ENCODE measurements at places on chromosomes 16 and 17.

DNA sequence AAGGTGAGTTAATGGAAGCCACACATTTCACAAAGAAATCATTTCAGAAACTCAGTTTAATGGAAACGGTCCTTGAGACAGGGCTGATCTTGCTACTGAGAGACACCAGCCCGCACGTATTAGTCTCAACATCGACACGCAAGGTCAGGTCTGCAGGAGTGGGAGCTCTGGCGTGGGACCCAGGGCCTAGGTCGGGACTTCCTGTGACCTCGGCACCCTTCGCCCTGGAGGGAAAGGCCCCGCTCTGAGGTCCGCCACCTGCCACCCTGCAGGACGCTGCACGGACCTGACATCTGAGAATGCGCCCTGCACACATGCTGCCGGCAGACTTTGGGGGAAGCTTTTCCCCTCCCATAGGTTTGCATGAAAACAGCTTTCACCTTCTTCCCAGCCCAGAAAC, 59.7 kb downstream of the LMF1 start:
- DNase-seq, result no peak

DNA sequence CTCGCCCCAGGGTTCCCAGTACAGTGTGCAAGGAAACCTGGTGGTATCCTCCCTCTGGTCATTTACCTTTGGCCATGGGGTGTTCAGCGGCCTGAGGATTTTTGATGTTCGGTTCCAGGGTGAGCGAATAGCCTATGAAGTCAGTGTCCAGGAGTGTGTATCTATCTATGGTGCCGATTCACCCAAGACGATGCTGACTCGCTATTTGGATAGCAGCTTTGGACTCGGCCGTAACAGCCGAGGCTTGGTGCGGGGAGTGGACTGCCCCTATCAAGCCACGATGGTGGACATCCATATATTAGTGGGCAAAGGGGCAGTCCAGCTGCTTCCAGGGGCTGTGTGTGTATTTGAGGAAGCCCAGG, 1.2 kb downstream of the AOC2 start:
- DNase-seq, result no peak

DNA sequence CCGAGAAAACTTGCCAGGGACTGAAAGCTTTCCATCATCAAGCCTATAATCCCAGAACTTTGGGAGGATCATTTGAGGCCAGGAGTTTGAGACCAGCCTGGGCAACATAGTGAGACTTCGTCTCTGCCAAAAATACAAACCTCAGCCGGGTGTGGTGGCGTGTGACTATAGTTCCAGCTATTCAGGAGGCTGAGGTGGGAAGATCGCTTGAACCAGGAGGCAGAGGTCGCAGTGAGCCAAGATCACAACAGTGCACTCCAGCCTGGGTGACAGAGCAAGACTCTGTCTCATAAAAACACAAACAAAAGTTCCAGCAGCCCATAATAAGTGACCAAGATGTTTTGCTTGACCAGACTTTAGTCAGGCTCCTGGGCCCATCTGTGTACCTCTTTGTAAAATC, 1.9 kb downstream of the MEAK7 start:
- no peak for DNase-seq

DNA sequence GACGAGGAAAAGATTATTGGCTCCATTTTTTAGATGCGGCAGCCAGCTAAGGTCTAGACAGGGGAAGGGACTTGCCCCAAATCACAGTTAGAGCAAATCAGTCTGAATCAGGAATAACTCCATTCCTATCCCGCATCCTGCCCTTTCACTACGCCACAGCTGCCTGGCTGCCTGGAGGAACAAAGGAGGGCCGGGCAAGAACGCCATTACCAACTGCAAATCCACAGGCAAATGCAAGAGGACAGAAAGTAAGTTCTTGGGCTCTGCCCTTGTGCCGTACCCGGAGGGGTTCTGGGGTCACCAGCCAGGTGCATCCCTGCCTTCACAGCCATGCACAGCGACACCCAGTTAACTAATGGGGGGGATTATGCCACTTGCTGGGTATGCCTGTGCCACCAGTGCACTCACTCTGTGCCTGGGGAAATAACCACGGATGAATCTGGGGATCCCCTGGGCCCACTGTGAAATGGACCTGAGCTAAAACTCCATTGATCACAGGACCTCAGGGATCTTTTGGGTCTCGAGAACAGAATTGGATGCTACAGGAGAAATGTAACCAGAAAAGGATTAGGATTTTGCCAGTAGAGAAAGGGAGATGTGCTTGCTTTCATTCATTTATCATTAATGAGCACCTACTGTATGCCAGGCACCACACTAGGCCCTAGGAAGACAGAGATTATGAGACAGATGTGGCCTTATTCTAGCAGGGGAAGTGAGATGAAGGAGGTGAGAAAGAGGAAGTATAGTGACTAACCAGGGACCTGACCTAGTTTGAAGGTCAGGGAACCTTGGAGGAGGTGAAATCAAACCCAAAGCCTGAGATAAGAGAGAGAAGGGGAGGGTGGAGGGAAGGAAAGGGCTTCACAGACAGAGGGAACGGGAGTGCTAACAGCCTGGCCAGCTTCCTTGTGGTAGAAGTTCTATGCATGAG, 17.7 kb downstream of the BCL7C start:
- peak; percentile 84 for DNase-seq

DNA sequence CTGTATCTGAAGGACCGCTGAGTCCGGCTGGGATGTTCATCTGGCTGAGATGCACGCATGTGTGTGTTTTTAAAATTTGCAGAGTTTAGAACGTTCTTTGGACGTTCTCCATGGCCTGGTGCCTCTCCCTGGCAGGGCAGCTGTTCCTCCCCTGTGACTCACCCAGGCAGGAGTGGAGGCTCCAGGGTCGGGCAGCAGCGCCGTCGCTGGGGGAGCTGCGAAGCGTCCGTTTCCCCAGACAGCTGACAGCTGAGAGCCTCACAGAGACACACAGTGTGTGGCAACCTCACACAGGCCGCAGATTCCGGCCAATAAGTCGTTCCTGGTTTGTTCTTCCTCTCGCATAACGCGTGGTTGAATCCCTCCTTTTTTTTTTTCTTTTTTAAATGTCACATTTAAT, 80.6 kb downstream of the OR1D5 start:
- no peak for DNase-seq

Data from GM12865 (cell line).